Stimulated activated CD4-positive, alpha-beta T cell treated with anti-CD3 and anti-CD28 coated beads, Interleukin-4, amount 100 ng/mL, for 4 hours (primary cell): ENCODE measurements at places on chromosomes 4 and X.

DNA sequence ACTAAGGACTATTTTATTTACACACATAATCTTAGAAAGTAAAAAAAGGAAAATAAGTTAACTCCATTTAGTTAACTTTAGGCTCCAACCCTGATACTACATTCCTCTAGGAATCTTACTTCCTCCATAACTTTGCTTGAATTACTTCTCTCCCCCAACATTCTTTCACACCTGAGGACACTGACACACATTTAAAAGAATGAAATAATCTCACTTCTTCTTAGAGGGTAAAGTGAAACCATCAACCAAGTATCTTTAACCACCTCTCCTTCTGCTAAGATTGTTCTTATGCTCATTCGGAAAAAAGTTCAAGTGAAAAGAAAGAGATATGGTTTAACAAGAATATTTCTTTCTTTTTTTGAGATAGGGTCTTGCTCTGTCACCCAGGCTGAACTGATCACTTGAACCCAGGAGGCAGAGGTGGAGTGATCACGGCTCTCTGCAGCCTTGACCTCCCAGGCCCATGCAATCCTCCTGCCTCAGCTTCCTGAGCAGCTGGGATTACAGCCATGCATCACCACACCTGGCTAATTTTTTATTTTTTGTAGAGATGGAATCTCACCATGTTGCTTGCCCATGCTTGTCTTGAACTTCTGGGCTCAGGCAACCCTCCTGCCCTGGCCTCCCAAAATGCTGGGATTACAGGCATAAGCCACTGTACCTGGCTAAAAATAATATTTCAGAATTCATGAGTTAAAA, 28.5 kb downstream of the SLC25A4 start:
- DNase-seq, result no peak

DNA sequence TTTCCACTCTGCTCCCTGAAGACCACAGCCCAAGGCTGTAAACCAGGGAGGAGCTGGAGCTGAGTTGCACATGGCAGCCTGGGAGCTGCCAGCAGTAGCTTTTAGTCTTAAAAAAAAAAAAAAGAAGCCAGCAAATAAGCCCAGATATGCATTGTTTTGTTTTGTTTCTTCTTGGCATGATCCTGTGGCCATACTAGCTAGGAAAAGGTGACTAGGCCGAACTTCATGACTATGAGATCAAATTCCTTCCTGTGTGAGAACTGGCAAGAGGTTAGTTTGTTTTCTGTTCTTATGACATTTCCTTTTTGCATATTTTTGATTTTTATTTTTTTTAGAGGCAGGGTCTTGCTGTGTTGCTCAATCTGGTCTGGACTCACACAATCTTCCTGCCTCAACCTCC, 323.3 kb downstream of the DCTD start:
- no peak for DNase-seq

GRCh38 chr4:37798616-37799015, 27.9 kb upstream of the PGM2 start:
- no peak for DNase-seq

DNA sequence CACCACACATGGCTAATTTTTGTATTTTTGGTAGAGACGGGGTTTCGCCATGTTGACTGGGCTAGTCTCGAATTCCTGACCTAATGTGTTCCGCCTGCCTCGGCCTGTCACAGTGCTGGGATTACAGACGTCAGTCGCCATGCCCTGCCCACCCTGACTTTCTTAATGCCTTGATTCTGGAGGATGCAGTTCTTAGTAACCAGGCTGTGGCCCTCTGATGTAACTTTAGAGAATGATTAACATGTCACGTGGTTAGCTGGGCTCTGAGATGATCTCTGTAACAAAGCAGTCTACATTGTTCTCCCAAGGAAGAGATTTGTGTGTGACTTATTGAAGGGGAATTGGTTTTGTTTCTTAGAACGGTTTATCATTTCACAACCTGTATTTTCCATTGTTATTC, 30.6 kb downstream of the ANK2 start:
- no peak for DNase-seq

GRCh38 chr4:174423257-174423944, 98.9 kb downstream of the HPGD start:
- no peak for DNase-seq

DNA sequence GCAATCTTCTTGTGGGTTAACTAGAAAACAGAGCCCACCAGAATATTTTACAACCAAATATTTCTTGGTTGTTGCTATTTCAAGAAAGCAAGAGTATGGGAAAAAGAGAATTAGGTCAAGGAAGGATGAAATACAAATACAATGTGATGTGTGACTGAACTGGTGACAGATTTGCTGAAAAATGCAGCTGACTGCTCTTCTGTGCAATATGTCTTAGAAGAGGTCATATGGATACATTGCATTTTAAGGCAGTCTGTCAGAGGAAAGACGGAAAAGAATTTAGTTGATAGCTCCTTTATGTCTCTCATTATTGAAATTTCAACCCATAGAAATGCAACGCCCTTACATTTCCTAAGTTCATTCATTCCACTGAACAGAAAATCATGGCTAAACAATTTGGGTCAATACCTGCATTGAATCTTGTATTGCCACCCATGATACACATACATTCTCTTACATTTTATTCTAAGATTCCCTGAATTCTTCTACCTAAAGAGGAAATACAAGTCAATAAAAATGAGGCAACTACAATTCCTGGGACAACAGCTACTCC, 423.1 kb downstream of the ADAM29 start:
- no peak for DNase-seq

GRCh38 chrX:10615931-10616774, 4.2 kb downstream of the MID1 start:
- no peak for DNase-seq

DNA sequence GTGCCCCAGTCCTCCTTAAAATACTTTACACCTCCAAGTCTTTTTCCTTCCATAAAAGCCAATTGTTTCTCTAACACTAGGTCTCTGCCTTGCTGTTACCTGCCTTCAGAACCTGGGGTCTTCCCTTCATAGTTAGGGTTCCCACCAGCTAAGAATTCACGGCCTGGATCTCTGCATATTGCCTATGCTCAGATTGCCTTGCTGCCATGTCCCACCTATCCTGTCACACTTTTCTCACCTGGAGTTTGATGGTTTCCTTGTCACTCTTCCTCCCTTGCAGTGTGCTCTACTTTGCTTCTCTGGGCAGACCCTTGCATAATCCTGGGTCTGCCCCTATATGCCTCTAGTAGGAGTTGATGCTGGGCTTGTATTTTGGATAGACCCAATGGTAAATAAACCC, 36.6 kb upstream of the TMPRSS11E start:
- no peak for DNase-seq

DNA sequence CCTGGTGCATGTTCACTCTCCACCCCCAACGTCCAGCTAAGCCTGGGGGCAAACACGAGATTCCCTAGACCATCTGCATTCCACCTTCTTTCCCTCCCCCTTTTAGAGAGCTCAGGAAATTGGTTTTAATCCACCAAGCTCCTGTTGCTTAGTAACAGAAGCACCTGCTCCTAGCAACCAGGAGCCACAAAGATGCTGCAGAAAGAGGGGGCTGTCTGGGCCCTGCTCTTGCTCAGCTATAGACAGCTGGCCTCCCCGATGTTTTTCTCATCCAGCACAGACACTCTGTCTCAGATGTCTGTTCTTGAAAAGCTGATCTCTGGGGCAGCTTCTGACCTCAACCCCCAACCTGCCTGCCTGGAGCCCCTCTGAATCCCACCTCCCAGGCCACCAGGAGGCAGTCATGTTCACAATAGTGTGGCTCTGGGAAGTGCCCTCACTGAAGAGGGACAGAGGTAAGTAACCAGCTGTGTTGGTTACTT, 71.5 kb downstream of the SLC16A2 start:
- no peak for DNase-seq

DNA sequence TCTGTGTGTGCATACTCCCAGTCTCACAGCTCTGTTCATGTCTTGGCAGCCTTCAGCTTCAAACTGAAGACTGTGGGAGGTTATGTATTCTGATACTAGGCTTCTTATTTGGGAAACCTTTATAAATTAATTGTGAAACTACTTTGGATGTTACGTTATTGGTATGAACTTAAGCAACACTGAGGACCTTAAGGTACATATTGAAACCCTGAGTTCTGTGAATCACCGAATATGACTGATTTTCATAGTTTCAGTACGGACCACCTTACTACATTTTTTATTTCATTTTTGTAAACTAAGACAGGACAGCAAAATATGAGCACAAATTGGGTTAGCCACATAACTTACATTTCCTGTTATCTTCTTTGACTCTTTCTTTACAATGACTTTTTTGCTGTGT, 498.4 kb downstream of the PDGFC start:
- no peak for DNase-seq

GRCh38 chr4:102430461-102430910, 70.7 kb upstream of the NFKB1 start:
- no peak for DNase-seq

- DNase-seq, result no peak
These were observed 467.9 kb downstream of the INPP4B start for GRCh38 chr4:142378179-142378578.

DNA sequence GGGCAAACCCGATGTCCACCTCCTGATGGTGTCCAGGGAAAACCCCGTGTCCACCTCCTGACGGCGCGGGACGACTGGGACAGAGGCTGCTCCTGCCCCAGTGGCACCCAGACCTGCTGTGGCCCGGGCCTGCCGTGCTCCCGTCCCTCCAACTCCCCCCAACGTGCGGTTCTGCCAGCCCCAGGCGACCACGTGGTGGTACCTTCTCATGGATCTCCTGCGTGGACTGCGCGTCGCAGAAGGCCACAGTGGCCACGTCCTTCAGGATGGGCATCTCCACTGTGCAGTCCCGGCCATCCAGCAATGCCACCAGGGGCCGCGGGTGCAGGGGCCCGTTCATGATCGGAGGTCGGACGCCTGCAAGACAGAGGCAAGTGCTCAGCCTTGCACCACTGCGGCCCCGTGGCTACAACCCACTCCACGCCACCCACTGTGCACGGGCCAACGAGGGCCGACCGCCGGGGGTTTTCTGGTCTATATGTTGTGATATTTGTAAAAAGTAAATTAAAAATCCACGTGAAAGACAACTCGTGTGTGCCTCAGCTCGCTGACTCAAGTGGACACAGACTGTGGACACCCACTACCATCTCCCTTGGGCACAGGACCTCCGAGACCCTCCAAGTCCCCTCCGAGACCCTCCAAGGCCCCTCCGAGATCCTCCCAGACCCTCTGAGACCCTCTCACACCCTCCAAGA, 10.8 kb downstream of the CTBP1 start:
- no peak for DNase-seq

GRCh38 chr4:45317276-45317675, 590.9 kb upstream of the GNPDA2 start:
- DNase-seq, result no peak

DNA sequence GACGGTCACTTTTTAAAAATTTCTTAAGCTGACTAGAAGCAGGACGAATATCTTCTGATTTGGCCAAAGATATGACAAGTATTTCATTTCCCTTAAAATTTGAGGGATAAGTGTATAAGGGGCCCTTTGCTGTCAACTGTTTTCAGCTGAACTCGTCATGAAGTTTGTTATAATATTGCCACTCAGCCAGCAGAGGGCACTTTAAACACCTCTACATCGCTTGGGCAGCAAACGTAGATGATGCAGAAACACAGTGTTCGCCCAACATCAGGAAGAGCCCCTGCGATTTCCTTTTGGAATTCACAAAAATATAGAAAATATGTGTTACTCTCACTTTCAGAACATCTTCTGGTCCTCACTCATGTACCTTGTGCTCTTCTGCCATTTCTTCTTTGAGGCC, 435.7 kb upstream of the FMR1 start:
- DNase-seq, result no peak

DNA sequence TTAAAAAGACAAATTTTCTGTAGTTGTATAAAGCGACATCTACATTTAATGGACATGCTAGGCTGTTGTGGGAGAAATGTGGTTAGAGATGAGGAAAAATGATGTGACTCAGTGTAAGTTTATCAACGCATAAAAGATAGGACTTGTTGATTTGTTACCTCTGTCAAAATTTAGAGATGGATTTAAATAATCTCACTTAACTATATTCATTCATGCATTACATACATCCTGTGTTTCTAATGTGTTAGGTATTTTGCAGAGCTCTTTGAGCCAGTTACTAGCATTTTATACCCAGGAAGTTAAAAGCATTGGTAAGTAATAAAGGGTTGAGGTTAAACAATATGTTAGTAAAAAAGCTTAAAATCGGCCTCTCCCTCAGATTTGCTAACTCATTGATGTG, 34.3 kb downstream of the METAP1 start:
- DNase-seq, result no peak

GRCh38 chr4:105956569-105956968, 61.3 kb downstream of the NPNT start:
- no peak for DNase-seq

DNA sequence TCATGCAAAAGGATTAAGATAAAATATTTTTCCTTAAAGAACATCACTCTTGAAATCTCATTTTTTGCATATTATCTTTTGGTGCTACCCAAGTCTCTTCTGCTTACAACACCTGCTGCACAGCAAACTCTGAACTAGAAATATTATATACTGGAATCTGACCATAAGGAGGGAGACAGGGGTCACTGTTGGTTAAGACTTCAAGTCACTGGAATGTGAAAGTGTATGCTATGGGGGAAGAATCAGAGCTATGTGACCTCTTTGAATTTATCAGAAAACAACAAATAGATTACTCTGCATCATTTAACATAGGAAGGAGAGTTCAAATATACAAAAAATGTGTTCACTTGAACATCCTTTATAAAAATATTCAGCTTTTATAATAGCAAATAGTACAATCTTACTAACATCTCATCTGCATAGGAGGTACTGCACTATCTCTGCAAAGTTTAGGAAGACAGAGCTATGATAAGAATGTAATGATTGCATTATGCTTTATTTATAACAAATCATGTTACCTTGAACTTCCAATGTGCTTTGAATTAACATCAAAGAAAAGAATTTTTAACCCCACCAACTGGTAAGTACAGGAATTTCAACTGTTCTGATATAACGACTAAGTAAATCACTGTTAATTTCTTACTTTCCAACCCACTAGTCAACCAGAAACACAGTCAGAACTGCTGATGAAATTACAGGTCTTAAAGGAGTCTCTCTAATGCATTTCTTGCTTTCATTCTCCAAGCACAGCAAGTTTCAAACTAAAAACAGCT, 69.8 kb downstream of the ZNF827 start:
- no peak for DNase-seq

DNA sequence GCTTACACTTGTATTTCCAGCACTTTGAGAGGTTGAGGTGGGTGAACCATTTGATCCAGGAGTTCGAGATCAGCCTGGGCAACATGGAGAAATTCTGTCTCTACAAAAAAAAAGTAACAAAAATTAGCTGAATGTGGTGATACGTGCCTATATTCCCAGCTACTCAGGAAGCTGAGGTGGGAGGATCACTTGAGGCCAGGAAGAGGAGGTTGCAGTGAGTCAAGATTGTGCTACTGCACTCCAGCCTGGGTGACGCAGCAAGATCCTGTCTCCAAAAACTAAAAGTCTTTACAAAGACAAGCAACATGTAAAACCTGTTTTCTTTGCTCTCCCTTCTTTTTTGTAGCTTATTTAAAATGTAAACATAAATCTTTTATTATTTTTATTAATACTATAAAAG, 1156.1 kb downstream of the FAT4 start:
- no peak for DNase-seq

- no peak for DNase-seq
These were observed 68.7 kb downstream of the MAPK10 start for GRCh38 chr4:86291180-86291579.
